ENCODE measurements at places on chromosomes 2 and 18.

GRCh38 chr2:10548626-10549025 is 100.5 kb upstream of the ODC1 start:
- DNase-seq = no peak

DNA sequence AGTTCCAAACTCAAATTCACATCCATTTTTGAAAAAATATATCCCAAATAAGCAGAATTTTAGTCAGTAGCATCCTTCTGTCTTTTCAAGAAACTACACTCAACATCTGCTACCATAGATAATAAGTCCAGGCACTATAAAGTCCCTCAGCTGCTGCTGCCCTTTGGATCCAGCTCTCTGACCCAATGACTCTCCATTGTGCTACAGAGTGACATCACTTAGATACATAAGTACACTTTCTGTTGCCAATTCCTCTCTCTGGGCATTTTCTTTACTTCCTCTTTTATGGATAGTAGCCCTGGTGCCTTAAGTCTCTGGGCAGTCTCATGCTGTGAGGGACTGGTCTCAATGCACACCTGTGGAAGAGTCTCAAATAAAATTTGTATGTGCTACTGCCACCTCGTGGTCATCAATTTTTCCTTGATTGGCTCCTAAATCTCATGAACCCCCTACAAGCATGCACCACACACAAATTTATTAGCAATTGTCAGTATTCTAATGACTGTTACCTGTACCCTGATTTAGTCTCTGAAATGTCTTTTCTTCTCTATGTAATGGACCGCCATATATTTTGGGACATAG is 219.2 kb downstream of the LRP1B start:
- no peak for DNase-seq

GRCh38 chr2:12006850-12007249 is 260.4 kb downstream of the LPIN1 start:
- DNase-seq = no peak

DNA sequence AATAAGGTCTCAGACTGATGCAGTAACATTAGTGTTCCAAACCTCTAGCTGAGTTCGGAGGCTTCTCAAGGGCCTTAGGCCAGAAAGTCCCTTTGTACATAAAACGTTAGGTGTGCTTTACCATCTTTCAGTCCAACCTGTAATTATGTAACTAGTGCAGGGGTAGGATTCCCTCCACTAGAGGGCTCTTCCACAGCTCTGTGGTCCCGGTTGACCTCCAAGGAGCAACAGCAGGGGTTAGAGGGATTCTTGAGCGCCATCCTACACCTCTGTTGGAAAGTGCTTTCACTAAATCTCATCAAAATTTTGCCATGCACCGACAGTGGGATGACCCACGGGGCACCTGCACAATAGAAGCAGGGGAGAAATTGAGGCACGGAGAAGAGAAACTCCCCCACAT is 155.8 kb upstream of the LRP1B start:
- DNase-seq = no peak

GRCh38 chr18:42222557-42222956 is 267.5 kb downstream of the PIK3C3 start:
- DNase-seq = no peak

GRCh38 chr2:223217373-223217772 is 165.4 kb downstream of the KCNE4 start:
- DNase-seq = no peak

GRCh38 chr2:12262681-12263436 is 453.9 kb upstream of the TRIB2 start:
- DNase-seq = no peak

DNA sequence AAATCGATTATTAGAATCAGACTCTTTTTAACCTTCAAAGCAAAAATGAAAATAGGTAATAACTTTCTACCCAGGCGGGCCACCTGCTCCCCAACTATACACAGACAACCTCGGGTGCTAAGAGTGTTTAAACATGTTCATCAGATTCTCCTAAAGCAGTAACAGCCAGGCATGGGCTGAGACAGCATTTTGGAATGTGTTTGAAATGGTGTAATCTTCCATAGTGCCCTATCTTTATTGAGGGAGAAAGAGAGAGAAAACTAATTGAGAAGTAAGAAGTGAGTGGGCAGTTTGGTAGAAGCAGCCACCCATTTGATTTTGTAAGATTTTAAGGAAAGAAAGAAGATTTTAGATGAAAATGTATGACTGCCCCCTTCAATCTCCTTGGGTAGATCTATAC is 196.1 kb upstream of the CTAGE1 start:
- DNase-seq = no peak

DNA sequence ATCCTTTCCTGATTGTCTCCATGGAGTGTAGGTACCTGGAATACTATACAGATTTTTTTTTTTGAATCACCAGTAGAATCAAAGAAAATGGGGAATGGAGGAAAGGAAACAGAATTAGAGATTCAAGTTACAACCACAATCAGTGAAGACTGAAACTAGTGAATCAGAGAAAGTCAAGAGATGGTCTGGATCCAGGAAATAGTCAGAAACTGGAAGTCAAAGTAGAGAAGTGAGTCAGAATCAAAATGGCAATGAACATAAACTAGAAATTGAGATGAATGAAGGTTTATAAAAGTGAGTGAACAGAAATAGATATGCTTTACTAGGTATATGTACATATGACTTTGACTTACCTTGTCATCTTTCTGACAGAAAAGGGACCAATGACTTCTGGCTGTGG is 579.0 kb downstream of the PLCL1 start:
- DNase-seq = no peak

GRCh38 chr2:116917196-116917595 is 897.3 kb upstream of the DDX18 start:
- no peak for DNase-seq

GRCh38 chr2:29597035-29597434 is 324.4 kb downstream of the ALK start:
- DNase-seq = no peak

DNA sequence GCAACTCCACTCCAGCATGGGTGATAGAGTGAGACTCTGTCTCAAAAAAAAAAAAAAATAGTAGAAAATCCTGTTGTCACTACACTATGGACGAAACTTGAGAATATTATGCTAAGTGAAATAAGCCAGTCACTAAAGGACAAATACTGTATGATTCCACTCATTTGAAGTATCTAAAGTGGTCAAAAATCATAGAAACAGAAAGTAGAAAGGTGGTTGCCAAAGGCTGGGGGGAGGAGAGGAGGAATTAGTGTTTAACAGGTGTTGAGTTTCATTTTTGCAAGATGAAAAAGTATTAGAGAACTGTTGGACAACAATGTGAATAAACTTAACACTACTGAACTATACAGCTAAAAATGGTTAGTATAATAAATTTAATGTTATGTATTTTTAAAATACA is 18.8 kb upstream of the RMP24 start:
- DNase-seq = no peak

- DNase-seq = no peak
Observed at GRCh38 chr2:196046123-196046917, 22.3 kb downstream of the DNAH7 start.

- no peak for DNase-seq
Observed at GRCh38 chr2:218093879-218094278, 24.8 kb downstream of the RUFY4 start.

DNA sequence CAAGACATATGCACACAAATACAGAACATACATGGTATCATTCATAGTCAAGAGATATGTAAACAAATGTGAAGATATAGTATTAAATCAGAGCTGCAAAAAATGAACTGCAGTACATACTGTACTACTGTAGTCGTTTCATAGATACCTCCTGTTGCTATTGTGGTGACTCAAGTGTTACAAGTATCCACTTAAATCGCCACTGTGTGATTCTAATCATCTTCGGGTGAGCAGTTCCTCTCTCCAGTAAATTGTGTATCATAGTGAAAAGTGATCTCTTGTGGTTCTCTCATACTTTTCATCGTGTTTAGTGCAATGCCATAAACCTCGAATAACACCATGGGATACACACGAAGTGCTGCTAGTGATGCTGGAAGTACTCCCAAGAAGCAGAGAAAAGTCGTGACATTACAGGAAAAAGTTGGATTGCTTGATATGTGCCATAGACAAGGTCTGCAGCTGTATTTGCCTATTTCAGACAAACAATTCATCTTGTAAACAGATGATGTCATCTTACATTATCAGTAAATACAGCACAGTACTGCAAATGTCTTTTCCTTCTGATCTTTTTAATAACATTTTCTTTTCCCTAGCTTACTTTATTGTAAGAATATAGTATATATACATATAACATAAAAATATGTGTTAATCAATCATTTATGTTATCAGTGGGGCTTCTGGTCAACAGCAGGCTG is 222.2 kb downstream of the BCL11A start:
- no peak for DNase-seq

- no peak for DNase-seq
Observed at GRCh38 chr18:69580107-69580506, 179.4 kb downstream of the DOK6 start.

DNA sequence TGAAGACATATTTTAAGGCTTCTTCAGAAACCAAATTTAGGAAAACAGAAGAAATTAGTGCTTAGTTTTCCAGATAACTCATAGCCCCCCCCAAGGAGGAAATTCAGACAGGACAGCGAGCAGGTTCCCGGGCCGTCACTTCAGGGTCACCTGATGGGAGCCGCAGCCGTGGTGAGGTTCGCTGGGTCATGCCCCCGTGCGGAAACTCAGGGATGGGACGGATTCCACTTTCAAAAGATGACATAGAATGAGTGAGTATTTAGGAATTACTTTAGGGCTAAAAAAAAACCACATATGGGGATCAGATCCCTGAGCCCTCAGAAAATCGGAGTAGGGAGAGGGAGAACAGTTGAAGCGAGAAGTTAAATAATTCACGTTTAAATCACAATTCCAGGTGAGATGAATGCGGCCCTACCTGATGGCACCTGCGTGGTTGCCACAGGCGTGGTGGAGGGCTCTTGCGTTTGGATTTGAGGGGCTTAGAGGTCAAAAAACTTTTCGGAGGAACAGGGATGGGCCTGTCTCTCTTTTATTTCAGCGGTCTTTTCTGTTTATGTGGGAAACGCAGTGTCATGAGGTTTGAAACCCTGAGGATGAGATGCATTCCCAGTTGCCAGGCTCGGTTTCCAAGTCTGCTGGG is 114.4 kb downstream of the NFATC1 start:
- DNase-seq = no peak

DNA sequence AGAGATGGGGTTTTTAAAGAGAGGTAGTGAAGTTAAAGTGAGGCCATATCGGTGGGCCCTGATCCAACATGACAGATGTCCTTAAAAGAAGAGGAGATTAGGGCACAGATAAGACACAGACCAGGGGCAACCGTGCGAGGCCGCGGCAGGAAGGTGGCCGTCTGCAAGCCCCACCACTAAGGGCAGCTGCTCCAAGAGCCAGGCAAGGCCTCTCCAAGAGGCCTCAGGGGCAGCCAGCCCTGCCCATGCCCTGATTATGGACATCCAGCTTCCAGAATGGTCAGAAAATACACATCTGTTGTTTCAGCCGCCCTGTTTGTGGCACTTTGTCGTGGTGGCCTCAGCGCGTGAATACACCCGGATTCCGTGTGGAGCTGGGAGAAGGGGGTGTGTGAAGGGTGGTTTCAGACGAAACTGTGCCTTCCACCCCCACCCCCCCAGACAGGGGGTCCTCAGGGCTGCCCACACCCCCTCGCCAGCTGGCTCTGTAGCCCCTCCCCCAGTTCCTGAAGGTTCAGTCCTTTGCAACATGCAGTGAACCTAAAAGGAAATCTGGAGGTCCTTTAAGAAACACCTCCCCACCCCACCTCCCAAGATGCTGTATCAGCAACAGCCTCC is 74.1 kb upstream of the SMAD7 start:
- DNase-seq = no peak

GRCh38 chr2:146997488-146997887 is 847.3 kb upstream of the ACVR2A start:
- DNase-seq = no peak

GRCh38 chr18:62088156-62088555 is 98.7 kb downstream of the PIGN start:
- DNase-seq = no peak

- DNase-seq = no peak
Observed at GRCh38 chr2:128820452-128820851, 501.8 kb upstream of the HS6ST1 start.

DNA sequence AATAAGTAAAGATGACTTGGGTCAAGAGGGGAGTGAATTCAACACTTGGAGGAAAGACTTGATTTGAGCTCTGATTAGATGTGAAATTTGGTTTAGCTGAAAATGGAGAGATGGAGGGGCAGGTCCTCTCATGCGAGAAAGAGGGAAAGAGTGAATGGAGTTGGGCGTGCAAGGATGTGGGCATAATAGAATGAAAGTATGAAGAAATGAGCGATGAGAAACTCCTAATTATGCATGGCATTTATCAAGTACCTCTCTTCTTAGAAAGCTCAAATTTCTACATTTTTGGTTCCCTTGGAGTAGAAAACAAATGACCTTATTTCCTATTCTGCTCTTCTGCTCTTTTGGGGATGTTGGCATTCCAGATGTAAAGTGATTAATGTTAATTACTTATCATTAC is 161.5 kb downstream of the PHLPP1 start:
- DNase-seq = no peak

- no peak for DNase-seq
Observed at GRCh38 chr2:160028431-160029269, 33.8 kb downstream of the PLA2R1 start.

- no peak for DNase-seq
Observed at GRCh38 chr18:46247942-46248341, 143.8 kb downstream of the HAUS1 start.

GRCh38 chr2:217709478-217710210 is 293.2 kb downstream of the TNS1 start:
- no peak for DNase-seq

GRCh38 chr18:43031169-43031568 is 84.3 kb downstream of the RIT2 start:
- DNase-seq = no peak

- DNase-seq = no peak
Observed at GRCh38 chr2:168029071-168029470, 218.3 kb downstream of the STK39 start.

DNA sequence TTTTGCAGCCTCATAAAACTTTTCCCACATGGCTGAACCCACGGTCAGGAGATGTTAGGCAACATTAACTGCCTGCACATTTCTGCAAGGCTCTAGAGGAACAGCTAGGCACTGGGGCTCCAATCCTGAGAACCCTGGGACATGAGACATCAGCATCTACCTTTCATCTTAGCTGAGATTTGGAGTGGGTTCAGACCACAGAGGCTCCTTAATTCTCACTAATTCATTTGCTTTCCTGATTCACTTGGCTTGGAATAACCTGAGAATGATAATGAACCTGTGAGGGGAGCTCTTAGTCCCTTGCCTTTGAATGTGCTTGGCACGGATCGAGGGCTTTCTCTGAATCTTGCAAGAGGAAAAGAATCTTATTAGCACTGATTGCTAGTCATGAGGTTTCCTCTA is 266.2 kb downstream of the FIGN start:
- no peak for DNase-seq
